ENCODE measurements at places on chromosomes 11 and 22.

- no peak for DNase-seq
Observed at GRCh38 chr22:35736701-35737100, 19.0 kb downstream of the APOL5 start.

- DNase-seq, result no peak
Observed at GRCh38 chr11:101915791-101916291, 481 bp downstream of the ANGPTL5 start.

DNA sequence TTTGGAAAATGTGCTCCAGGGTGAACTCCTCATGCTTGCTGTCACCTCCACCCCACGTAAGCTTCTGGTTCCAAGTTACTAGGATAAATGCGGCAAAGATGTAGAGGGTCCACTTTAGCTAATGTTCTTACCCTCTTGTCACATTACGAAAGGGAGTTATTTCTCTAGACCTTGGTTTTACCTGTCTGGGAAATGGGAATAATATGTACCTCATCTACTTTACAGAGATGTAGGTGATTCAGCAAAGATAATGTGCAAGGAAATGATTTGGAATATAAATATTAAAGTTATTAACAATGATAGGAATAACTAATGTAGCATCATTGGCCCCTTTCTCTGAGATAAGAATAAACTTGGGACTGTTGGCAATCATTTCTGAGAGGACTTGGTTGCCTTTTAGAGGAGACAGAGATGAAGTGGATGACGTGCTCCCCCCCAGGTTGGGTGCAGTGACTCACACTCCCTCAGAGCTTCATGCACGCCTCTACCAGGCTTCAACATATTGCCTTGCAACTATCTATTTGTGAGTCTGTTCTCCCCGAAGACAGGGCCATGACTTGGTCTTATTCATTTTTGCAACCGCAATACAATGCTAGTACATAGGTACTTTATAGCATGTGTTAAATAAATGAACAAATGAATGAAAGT, 97.1 kb downstream of the ME3 start:
- DNase-seq, result no peak

DNA sequence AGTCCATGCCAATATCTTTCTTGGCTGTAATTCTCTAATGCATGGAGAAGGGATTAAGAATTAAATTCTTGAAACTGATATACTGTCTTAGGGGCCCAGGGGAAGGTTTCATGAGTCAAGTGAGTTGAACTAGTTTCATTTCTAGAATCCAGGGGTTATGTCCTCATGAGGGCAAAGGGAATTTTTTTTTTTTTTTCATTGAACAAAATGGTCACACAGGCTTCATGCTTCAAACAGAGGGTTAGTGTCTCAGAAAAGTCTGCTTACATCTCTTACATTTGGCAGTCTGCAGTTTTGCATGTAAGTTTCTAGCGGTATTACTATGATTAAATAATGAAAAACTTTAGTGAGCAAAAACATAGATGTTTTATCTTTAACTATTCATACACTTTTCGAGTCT, 32.9 kb downstream of the PPME1 start:
- DNase-seq, result no peak

- no peak for DNase-seq
Observed at GRCh38 chr11:109015283-109015682, 350.4 kb downstream of the DDX10 start.

Data from H7 (cell line).